H54 (cell line): ENCODE measurements at places on chromosomes 12 and 14.
A peak's percentile ranks its signal among the peaks of the same experiment; 100 is the strongest.

GRCh38 chr12:106780010-106780631 is 5.6 kb downstream of the RIC8B start:
- no peak for DNase-seq

GRCh38 chr14:53741479-53742232 is 215.0 kb downstream of the BMP4 start:
- DNase-seq, result no peak

GRCh38 chr12:43676183-43676813 is 82.3 kb downstream of the PUS7L start:
- no peak for DNase-seq

DNA sequence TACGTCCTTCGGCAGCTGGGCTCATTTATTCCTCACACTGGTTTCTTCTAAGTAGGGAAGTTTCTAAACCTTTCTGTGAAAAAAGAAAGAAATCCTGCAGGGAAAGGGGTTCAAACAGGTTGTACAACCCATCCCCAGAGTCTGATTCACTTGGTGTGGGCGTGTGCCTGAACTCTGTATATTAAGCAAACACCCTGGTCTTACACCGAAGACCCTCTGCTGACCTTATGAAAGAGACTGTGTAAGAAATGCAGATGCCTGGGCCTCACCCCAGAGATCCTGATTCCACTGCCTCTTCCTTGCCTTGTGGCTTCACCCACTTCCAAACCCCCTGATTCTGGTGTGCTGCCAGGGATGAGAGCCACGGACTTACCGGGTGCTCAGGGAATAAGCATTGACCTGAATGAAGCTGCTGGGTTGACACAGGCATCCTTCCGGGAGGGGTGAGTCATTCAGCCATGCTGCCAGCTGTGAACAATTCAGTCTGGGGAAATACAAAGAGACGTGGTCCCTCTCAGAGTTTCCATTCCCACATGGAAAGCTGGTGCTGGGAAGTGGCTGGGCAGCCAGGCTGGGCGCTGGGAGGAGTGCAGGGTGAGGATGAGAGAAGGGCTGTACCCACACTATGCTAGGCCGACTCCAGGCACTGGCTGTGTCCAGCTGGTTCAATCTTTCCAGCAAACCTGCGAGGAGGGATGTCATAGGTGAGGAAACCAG is 26.5 kb upstream of the ACTN1 start:
- peak; percentile 74 for DNase-seq

- DNase-seq, result no peak
These were observed 30.1 kb upstream of the GPR132 start for GRCh38 chr14:105095236-105095805.

- no peak for DNase-seq
These were observed 9.8 kb upstream of the RMST start for GRCh38 chr12:97452839-97453238.

GRCh38 chr14:51507511-51507905 is 144.2 kb upstream of the FRMD6 start:
- no peak for DNase-seq

GRCh38 chr12:107439026-107439738 is 246.4 kb upstream of the PWP1 start:
- no peak for DNase-seq

GRCh38 chr12:107486140-107486892 is 199.3 kb upstream of the PWP1 start:
- DNase-seq, result no peak

DNA sequence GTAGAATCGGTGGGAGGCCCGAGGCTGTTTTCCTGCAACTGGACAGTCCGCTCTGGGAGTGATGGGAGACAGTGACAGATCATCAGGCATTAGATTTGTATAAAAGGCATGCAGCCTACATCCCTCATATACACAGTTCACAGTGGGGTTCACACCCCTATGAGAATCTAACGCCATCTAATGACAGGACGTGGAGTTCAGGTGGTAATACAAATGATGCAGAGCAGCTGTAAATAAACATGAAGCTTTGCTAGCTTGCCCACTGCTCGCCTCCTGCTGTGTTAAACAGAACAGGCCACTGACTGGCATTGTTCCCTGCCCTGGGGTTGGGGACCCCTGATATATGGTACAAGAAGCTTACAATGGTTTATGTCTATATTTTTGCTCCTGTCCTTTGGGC is 179.0 kb downstream of the LRFN5 start:
- no peak for DNase-seq

DNA sequence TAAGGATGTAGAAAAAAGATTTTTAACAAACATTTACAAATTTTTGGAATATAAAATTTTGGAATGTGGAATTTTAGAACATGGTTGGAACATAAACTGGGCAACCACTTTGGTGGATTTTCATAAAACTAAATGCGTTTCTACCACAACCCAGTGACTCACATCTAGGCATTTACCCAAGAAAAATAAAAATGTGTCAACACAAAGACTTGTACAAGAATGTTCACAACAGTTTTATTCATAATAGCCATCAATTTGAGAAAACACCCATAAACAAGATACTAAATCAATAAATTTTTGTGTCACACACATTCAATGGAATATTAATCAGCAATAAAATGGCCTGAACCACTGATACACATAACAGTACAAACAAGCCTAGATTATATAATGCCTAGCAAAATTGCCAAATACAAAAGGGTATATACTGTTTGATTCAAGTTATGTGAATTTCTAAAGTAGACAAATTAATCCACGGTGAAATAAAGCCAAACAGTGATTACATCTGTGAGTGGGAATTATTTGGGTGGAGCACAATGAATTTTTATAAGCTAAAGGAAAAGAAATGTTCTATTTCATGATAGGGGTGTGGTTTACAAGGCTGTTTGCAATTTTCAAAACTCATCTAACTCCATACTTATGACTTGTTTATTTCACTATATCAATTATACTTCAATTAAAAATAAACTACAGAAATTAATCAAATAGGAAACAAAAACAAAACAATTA is 415.2 kb upstream of the OR4E1 start:
- no peak for DNase-seq

DNA sequence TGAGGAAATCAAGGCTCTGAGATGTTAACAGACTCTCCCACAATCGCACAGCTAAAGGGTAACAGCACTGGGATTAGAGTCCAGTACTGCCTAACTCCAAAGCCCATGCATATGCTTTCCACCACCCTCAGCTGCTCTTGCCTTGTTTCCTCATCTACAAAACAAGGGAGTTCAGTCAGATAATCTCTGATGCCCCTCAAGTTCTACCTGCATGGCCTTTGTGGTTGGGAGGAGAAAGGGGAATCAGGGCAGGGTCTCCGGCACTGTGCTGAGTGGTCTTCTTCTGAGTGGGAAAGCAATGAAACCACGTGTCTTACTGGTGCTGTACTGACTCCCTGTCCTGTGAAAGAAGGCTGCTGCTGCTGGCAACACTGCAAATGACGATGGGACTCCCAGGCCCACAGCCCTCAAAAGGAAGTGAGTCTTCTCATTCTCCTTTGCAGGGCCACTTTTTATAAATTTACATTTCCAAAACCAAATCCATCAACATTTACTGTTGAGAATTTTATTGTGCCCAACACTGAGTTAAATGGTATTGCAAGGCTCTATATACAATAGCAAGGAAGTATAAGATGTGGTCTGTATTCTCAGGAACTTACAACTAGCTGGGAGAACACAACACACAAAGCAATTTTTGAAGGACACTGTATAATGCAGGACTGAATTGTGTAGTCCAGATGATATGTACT is 19.7 kb upstream of the DUSP16 start:
- DNase-seq, result no peak

DNA sequence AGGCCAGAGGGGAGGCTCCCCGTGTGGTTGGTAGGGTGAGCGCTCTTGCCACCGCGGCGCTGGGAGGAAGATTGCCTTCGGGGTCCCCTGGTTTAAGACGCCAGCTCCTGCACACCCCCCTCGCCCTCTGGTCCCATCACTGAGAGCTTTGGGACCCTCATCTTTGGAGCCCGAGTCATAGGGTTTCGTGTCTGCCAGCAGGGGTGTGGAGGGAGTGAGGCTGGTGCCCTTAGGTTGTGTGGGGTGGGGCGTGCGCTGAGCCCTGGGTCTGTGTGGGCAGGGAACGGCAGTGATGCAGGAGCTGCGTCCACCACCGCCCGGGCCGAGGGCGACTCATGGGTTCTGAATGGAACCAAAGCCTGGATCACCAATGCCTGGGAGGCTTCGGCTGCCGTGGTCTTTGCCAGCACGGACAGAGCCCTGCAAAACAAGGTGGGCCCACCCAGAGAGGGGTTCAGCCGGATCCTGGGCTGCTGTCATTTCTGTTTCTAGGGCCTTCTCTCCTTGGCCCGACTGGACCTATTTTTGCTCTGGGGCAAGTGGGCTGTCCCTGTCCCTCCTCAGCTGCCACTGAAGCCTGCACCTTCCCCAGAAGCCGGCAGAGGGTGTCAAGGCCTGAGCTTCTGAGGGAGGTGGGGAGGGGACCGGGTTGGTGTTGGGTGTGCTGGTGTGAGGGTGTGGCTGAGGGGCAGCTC is 12.1 kb downstream of the ACADS start:
- DNase-seq, result no peak

DNA sequence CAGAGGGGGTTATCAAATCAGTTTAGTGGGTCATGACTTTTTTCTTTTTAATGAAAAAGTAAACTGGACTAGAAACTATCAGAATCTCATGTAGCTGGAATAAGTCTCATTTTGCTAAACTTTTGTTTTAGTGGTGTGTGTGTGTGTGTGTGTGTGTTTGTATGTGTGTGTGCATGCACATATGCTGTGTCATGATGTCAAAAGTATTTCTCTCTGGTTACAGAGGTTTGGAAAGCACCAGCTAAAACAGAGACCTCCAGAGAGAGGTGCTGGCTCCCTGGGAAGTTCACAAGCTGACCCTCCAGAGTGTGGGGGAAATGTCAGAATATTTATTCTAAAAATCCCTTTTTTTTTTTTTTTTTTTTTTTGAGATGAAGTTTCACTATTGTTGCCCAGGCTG is 114.7 kb downstream of the LGMN start:
- DNase-seq, result no peak

DNA sequence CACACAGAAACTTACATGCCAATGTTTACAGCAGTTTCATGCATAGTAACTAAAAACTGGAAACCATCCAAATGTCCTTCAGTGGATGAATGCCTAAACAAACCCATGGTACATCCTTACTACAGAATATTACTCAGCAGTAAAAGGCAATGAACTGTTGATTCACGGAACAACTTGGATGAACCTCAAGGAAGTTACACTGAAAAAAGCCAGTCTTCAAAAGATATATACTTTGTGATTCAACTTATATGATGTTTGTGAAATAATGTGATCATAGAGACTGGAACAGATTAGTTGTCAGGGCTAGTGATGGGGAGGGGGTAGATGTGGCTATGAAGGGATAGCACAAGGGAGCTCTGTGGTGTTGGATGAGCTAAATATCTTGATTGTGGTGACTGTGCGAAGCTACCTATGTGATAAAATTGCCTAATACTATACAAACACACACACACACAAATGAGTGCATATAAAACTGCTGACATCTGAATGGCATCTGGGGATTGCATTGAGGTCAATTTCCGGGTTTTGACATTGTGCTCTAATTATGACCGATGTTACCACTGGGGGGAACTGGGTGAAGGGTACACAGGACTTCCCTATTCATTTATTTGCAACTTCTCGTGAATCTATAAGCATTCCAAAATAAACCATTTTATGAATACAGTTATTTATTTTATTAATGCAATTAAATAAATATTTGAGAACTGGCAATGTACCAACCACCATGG is 94.3 kb downstream of the RIN3 start:
- DNase-seq, result no peak

- DNase-seq, result no peak
These were observed 87.0 kb downstream of the BTG1 start for GRCh38 chr12:92058664-92059063.

DNA sequence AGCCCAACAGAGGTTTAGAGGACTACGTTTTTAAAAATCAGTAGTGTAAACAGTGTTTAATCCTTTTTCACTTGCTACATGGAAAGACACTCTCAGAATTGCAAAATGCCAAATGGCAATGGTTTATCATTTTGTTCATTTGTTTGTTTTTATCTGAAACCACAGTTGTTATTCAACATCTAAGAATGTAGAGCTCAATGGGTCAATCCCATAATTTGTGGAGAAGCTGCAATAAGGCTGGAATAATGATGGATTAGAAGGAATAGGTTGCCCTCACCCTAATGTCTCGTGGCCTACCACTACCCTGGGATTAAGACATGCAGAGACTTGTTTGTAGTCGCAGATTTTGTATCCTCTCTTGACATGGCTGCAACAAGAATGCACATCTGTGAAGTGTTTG is 115.7 kb downstream of the LLPH start:
- no peak for DNase-seq

- DNase-seq, result no peak
These were observed 136.8 kb downstream of the SRGAP1 start for GRCh38 chr12:63981343-63981742.

- DNase-seq, result no peak
These were observed 431.8 kb downstream of the SLC6A15 start for GRCh38 chr12:84480803-84481202.

GRCh38 chr14:61034416-61035120 is 53.5 kb downstream of the SLC38A6 start:
- no peak for DNase-seq
